ENCODE measurements at places on chromosomes 11 and 22.

- DNase-seq, result no peak
Measured at GRCh38 chr22:47177334-47177815, 414.9 kb downstream of the TBC1D22A start.

DNA sequence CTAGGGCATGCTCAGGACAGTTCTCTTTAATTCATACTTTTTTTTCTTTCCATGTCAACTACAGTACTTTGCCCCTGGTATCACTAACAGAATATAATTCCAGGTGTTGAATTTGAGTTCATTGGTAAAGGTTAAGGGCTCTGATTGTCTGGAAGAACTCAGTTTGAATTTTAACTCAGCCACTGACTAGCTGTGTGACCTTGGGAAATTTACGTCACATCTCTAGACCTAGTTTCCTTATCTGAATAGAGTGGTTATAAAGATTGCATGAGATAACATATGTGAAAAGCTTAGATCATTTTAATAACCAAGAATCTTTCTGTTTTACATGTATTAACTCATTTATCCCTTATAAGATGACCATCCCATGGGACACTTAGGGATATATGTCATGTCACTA, 15.8 kb upstream of the ZC3H12C start:
- no peak for DNase-seq

GRCh38 chr11:15780382-15780781, 576.0 kb downstream of the SOX6 start:
- no peak for DNase-seq

GRCh38 chr11:59281177-59281576, 68.5 kb upstream of the MPEG1 start:
- no peak for DNase-seq

- DNase-seq, result no peak
Measured at GRCh38 chr11:73990730-73991129, 8.1 kb upstream of the UCP2 start.

GRCh38 chr11:73258104-73259035, 13.8 kb upstream of the P2RY6 start:
- DNase-seq, result no peak

DNA sequence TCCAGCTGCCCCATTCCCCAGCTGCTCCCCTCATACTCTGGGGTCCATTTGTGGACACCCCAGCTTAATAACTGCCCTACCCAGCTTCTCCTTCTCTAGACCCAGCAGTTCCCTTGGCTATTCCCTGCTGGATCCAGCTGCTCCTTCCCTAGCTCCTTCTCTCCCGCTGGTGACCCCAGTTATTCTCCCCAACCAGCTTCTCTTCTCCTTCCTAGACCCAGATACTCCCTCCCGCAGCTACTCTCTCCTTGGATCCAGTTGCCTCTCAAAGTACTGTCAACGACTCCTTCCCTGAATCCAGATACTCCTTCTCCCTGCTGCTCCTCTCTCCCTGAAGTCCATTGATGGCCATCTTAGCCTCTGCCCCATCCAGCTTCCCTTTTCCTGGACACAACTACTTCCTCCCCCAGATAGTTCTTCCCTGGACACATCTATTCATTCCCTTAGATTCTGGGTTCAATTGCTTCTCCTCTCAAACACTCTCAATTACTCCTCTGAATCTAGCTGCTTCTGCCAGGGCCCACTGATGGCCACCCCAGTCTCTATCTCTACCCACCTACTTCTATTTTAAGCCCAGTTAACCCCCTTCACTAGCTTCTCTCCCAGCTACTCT, 11.6 kb downstream of the SELENOM start:
- no peak for DNase-seq

- DNase-seq, result no peak
Measured at GRCh38 chr11:120898568-120898967, 125.3 kb upstream of the TBCEL start.

GRCh38 chr11:10181811-10182210, 112.2 kb downstream of the SBF2 start:
- no peak for DNase-seq

GRCh38 chr22:45877651-45878050, 99.3 kb downstream of the WNT7B start:
- peak; percentile 2 for DNase-seq

GRCh38 chr22:45312856-45313255, 3.1 kb downstream of the FAM118A start:
- no peak for DNase-seq

- DNase-seq, result no peak
Measured at GRCh38 chr11:82811369-82811768, 77.7 kb upstream of the FAM181B start.

GRCh38 chr11:68040101-68040956, 1.5 kb downstream of the TCIRG1 start:
- peak; percentile 67 for DNase-seq

DNA sequence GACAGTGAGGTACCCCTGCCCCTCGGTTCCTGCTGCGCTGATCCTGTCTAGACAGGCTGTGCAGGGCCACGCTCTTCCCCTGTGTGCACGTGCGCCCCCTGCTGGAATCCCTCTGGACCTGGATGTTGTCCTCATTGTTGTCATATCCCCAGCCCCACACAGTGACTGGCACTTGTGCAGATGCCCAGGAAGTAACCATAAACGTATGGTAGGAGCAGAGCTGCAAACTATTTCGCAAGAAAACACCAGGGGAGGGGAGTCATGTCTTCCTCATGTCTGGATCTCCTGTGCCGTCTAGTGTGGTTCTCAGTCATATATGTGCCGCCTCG, 114.7 kb downstream of the CRYBB2 start:
- DNase-seq, result peak; percentile 60

DNA sequence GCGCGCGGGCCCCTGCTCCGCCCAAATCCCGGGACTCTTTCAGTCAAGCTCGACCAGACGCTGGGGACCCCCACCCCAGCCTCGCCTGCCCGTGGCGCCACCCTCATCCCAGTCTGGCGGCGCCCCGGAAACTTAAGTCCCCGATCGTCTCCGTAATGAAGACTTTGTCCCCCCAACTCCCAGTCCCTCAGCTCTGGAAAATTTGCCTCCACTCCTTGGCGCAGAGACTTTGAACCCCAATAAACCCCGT, 348 bp downstream of the PLCB3 start:
- no peak for DNase-seq

DNA sequence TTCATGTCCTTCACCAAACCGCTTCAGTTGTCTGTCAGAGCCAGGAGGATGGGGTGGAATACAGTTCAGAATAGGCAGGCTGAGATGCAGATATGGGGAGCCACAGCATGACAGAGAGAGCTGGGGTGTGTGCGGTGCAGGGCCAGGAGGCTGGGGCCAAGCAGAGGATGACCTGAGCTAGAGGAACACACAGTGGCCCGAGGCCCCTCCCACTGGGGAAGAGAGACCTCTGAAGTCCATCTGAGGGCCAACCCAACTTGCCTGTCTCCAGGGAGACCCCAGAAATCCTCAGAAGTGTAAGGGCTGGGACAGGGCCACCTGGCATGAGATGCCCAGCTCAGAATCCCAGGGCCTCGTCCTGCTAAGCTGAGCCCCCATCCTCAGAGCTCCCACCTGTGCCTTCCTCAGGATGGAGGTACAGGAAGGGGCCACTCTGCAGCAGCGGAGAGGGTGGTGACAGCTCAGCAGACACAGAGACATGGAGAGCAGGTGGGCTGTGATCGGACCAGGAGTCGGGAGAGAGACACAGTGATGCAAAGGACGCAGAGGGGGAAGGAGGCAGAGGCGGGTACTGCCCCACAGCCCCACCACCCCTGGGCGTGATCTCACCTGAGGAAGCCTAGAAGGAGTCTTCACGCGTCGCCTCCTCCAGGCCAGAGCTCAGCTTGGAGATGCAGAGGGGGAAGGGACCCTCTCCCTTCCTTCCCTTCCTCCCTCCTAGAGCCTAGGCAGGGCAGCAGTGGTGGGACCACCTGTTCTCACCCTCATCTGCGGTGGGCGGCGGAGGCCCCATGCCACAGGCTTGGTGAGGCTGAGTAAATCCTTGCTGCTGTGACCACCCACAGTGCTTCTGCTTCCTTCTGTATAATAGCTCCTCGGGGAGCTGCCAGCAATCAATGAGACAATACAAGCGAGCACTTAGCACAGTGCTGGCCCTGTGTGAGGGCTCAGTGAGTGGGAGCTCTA, 9.1 kb upstream of the TUB start:
- no peak for DNase-seq

DNA sequence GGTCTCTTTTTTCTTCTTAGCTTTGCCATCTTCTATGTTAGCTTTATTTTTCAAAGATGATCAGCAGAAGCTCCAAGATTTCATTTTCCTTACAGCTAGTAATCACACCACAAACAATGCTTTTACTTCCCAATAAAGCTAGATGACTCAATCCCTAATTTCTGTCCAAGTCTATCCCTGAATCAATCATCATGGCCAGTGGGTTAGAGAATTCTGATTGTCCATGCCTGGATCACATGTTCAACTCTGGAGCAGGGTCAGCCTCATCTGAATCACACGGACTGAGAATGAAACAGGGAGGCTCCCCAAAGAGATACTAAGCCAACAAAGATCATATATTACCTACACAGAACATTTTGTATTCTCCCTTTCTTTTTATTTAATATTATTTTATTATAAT, 79.6 kb downstream of the BBOX1 start:
- no peak for DNase-seq

DNA sequence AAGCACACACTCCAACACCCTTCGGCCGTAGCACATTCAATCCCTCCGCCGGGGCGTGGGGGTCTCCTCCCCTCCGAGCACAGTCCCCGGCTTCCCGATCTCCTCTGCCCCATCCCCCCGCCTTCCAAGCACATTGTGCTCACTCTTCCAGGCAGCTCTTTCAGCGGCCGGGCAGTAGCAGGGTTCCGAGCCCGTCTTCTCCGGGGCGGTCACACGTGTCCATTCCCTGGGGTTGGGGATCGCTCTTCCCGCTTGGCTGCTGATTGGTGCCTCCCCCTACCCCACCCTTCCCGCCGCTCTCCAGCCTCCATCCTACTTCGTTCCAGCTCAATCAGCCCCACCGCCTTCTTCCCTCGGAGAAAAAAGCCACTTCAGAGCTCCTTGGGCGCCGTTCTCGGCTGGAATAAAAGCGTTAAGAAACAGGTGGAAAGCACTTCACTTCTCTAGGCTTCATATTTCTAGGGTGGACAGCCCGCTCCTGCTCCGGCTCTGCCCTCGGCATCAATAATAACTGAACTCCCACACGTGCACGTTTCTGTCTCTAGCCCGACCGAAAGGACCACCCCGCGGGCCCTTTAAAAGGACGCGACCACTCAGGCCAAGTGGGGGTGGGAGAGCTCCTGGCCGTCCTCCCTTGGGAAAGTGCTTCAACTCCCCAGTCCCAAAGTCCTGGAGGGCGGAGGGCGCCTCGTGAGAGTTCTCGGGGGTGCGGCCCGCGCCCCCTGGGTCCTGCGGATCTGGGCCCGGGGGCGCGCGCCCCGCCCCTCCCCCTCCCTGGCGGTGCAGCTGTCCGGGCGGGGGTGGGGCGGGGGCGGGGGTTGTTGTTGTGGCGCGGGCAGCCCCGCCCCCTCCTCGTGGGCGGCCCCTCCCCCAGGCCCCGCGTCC, 464 bp upstream of the CECR2 start:
- DNase-seq, result peak; percentile 36

- DNase-seq, result no peak
Measured at GRCh38 chr11:112745973-112746372, 215.2 kb upstream of the NCAM1 start.

DNA sequence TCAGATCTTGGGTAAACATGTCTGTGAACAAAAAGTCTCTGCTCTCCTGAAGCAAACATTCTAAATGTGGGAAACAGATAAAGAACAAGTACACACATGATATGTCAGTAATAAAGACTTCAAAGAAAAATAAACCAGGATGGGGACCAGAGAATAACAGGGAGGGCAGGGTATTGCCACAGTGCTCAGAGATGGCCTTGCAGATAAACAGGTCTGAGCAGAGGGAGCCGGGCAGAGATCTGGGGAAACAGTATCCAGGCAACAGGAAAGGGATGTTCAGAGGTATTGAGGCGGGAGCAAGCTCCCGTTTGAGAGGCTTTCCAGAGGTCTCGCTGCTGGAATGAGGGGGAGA, 2.9 kb downstream of the CCDC86 start:
- no peak for DNase-seq

- DNase-seq, result no peak
Measured at GRCh38 chr22:36397131-36398093, 9.6 kb upstream of the MYH9 start.

GRCh38 chr11:68538025-68538424, 77.5 kb downstream of the PPP6R3 start:
- no peak for DNase-seq

GRCh38 chr11:30092518-30092917, 75.7 kb upstream of the KCNA4 start:
- DNase-seq, result no peak

- DNase-seq, result no peak
Measured at GRCh38 chr11:6094186-6094585, 13.3 kb upstream of the OR56B4 start.

DNA sequence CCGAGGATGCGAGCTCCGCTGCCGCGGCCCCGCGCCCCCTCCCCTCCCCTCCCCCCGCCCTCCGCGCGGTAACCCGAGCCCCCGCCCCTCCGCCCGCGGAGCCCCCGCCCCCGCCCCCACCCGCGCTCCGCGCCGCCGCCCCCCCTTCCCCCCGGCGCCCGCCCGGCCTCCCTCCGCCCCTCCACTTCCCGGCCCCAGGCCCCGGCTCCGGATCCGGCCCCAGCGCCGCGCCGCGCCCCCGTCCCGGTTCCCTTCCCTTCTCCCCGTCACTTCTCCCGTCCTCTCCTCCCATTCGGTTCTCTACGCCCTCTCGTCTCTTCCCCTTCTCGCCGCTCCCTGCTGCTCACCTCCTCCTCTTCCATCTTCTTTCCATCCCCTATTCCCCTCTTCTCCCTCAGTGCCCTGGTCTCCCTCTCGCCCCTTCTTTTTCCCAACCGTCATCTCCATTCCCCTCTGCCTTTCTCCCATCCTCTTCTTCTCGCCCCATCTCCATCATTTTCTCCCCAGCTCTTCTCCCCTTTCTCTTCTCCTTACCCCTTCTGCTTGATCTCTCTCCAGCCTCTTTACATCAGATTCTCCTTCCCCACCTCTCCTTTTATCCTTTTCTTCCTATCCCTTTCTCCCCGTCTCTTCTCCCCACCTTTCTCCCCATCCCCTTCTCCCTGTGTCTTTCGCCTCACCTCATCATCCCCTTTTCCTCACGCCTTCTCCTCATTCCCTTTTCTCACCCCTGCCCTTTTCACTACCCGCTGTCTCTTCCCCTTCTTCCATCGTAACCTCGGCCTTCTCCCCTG, at the start of gene DCHS1:
DCHS1 (minus strand) TSS at position 20 of the 794 bp plus-strand sequence. CDS start 14,196 bp downstream, outside the sequence.
- no peak for DNase-seq

DNA sequence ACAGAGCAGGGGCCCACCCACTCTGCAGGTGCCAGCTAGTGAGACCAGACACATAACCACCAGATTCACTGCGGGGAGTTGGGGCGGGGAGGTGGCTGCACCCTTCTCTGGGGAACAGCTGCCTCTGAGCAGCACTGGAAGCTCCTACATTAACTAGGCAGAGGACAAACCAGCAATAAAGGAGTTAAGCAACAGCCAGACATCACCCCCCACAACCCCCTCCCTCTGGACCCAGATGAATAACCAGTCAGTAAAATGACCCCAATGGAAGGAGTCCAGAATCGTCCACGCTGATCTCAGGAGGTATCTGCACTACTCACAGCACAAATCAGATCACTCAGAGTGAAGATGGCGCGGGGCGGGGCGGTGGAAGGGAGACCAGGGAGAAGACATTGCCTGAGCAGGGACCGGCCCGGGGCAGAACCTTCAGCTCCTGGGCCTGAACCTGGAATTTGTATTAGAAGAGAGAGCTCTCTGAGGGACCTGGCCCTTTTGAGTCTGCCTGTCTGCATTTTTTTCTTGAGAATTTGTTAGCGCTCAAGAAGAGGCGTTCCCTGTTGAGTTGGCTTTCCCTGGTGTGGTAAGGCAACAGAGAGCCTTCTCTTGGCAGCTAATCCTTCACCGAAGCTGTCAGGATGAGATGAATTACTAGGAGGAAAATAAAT, 125.5 kb upstream of the NCAM1 start:
- DNase-seq, result no peak

GRCh38 chr11:120011836-120012235, 126.1 kb downstream of the TRIM29 start:
- no peak for DNase-seq

All from activated T-cell treated with anti-CD3 and anti-CD28 coated beads, Interleukin-2, amount 50 U/mL, for 24 hours (primary cell).